ENCODE measurements at places on chromosomes 16 and 17. TPM values are rescaled to one million over a fixed set of nuclear protein-coding genes. Genes with fewer than 3 reads are reported as not detected.

DNA sequence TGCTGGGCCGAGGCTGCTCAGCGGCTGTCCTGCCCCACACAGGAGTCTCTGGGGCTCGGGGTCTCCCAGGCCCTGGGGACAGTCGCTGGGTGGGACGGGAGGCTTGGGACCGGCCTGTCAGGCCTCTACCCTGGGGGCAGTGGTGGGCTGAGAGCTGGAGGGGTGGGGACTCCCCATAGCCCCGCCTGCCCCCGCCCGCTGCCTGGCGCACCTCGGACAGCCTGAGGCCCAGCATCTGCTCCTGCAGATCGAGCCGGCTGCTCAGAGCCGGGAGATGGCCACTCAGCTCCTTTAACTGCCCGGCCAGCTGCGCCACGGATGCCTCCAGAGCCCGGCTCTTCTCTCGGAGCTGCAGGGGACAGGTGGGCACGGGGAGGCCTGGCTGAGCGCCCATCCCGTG lies 6.7 kb downstream of the PERCC1 start:
- H3K4me1 ChIP-seq = no peaks in the 10 kb centered on the region
- no peak overlapping the region for H3K27ac ChIP-seq
- H3K36me3 ChIP-seq = no peaks in the 10 kb centered on the region
- no peak overlapping the region for H3K4me3 ChIP-seq

GRCh38 chr16:89853306-89853993 lies 19.9 kb upstream of the TCF25 start:
- no peaks in the 10 kb centered on the region for H3K4me1 ChIP-seq
- H3K36me3 ChIP-seq = no peaks in the 10 kb centered on the region
- no peak for DNase-seq
- H3K27ac ChIP-seq = no peak overlapping the region

GRCh38 chr16:74700116-74700437 lies 585 bp downstream of the MLKL start:
- H3K27ac ChIP-seq = peak overlapping the region; percentile 87
- no peaks in the 10 kb centered on the region for H3K36me3 ChIP-seq
- no peaks in the 10 kb centered on the region for H3K27me3 ChIP-seq
- peak overlapping the region; percentile 92 for H3K4me3 ChIP-seq
- DNase-seq = no peak

DNA sequence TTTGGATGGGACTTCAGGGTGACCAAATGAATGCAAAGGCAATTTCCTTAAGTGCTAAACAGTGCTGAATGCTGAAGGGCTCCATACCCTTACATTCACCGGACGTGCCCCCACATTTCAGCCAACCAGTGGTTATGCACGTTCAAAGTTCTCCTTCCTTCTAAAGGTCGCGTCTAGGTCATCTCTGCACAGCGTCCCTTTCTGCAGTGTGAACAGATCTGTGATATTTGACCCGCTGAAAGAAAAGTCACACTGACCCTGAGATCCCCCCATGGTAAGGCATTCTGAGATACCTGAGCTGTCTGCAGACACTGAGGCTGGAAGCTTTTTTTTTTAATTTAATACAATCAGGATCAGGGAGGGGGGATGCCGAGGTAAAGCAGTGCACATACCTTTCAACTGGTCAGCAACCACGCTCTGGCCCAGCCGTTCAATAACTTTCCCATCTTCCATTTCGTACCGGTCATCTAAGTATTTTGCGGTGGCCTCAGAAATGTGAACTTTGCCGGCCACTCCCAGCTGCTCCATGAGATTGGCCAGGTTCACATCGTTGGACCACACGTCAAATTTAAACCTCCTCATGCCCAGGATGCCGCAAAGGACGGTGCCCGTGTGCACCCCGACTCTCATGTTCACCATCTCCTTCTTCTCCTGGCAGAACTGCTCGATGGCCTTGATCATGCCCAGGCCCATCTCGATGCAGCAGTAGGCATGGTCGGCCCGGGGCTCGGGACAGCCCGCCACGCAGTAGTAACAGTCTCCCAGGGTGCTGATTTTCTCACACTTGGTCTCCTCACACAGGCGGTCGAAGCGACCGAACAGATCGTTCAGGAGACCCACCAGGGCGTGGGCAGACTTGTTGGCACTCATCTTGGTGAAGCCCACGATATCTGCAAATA lies 2.6 kb downstream of the ADCY9 start:
- peaks cover 19% of the 10 kb centered on the region for H3K4me1 ChIP-seq
- no peak overlapping the region for H3K27ac ChIP-seq
- no peaks in the 10 kb centered on the region for H3K27me3 ChIP-seq
- H3K4me3 ChIP-seq = peak overlapping the region; percentile 74
- peaks cover 4% of the 10 kb centered on the region for H3K36me3 ChIP-seq

SLC38A10 gene
- total RNA-seq = 49.8 TPM

SLFN11 gene
- total RNA-seq = 1.4 TPM

GJD3 gene
- not detected for total RNA-seq

GP2 gene
- total RNA-seq = not detected

All from esophagus squamous epithelium (tissue), 5 donors.